ENCODE measurements at places on chromosomes 2 and 18.
A peak's percentile ranks its signal among the peaks of the same experiment; 100 is the strongest.

DNA sequence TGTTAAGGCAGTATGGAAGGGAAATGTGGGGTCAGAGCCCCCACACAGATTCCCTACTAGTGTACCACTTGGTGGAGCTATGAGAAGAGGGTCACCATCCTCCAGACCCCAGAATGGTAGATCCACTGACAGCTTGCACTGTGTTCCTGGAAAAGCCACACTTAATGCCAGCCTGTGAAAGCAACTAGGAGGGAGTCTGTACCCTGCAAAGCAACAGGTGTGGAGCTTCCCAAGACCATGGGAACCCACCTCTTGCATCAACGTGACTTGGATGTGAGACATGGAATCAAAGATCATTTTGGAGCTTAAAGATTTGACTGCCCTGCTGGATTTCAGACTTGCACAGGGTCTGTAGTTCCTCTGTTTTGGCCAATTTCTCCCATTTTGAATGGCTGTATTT is 10.8 kb upstream of the SCN1A start:
- DNase-seq: no peak

DNA sequence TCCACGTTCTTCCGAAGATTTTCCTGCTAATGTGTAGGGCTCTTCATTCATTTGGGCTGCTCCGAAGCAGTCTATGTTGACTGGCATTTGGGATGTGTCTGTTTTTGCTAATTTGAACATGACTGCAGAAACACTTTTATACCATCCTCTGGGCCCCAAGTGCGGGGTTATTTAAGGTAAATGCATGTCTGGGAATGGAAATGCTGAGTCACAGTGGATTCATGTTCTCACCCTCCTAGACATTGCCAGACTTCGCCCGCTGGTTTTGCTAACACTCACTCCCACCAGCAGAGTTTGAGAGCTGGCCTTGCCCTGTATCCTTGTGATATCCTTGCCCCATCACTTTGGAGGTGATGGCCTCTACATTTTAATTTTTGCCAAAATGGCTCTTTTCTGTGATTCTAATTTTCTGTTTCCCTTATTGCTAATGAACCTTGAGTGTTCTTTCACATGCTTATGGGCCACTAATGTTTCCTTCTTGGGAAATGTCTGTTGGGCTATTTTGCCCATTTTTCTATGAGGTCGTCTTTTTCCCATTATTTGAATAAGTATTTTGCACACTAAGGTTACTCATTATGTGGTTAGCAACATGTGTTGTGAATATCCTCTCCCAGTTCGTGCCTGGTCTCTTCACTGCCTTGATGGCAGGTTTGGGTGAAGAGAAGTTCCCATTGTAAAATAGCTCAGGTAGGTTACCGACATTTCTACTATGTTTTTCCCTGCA is 204.1 kb downstream of the GLI2 start:
- DNase-seq: no peak

DNA sequence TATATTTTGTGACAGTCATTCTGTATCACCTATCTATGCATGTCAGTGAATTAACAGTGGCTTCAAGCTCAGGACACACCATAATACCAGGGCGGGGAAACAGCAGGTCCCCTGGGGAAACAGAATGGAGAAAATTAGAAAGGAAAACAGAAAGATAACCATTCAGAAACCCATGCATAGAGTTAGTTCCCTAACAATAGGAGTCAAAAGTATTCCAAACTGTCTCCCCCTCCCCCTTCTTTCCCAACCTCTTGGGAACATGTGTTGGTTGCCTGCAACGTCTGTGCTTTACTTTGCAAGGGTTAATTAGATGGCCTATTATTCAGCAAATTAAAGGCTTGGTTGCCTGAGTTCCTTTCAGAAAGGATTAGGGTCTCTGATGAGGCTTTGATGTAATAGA is 176.4 kb downstream of the MYO3B start:
- no peak for DNase-seq

GRCh38 chr2:38922389-38922788 is 32.7 kb downstream of the ARHGEF33 start:
- no peak for DNase-seq

GRCh38 chr2:14313341-14313740 is 319.2 kb upstream of the LRATD1 start:
- DNase-seq: no peak

GRCh38 chr2:43034242-43034619 is 192.2 kb downstream of the ZFP36L2 start:
- no peak for DNase-seq

DNA sequence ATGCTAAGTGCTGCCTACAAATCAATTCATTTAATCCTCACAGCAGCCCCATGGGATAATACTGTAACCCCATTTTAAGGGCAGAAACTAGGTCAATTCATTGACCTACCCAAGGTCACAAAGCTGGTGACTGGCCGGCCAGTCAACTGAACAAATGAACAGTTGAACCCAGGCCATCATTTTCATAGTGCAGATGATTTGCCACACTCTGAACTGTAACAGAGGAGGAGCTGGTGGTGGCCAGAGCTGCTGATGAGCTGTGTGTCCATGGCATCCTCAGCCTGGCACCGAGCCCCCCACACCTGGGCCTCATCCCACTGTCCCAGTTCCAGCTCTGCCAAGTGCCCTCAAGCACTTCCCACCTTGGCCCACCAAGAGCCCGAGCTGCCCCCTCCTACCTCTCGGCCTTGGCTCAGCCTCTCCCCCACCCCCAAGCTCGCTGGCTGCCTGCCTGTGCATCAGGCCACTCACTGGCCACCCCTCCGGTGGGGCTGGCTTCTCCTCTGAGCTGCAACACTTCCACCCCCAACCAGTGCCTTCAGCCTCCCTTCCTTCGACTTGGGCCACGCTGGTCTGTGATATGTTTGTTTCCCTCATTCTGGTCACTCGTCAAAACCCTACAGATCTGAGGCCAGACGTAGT is 58.4 kb downstream of the ATOH8 start:
- no peak for DNase-seq

- no peak for DNase-seq
These were observed 171.3 kb downstream of the SMAD7 start for GRCh38 chr18:48779462-48779861.

DNA sequence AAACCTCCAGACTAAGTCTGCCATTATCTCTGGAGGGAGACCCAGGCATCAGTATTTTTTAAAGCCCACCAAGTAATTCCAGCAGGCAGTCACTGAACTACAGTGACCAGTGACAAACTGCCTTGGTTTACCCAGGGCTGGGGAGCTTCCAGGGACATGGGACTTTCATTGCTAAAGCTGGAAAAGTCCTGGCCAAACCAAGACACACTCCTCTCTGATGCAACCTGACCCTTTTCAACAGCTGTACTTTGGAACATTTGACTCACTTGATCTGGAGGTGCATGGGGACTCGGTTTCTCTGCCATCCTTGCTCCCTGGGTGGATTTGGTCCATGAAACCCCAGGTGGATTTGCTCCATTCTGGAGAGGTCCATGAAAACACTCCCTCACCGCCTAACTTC is 7.0 kb downstream of the MRO start:
- DNase-seq: no peak

DNA sequence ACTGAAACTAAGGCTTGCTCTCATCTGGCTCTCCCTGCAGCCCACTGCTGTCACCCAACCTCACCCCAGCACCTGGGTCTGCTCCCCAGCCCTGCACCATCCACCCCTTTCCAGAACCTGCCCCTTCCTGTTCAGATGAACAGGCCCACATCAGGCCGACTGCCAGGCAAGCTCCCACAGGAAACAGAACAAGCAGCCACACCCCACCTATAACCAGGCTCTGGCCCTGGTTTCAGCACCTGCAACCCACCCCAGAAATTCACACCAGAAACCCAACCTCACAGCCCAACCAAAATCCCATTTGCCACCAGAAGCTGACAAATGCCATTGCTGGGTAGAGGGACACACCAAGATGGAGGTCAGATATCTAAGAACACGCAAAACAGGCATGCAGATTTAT is 159.2 kb upstream of the ID2 start:
- DNase-seq: no peak

DNA sequence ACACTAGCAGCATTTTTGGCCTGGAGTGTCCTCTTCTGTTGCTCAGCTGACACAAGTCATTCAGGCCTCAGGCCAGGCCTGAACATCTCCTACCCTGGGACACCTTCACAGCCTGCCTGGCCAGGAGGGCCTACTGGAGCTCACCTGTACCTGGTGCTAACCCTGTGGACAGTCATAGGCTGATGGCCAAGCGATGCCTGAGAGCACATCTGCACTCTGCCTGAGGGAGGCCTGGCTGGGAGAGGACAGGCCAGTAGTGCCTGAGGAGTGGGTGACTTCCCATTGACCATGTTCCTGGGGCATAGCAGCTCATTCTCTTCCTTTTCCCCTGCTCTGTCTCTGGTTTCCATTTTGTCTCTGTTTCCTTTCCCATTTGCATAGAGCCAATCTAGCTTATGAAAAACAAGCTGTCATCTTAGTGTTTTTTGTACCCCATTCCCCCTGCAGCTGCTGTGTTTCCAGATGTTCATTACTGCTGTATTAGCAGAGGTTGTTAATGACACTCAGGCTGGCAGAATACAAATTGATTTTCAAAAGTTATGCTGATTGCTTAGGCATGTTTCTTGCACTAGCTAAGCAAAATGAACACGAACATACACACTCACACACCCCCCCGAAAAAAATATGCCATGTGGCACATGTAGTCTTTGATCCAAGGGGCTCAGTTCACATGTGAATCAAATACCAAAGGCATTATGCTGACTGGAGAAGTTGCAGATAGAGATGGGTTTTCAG is 149.7 kb upstream of the HS6ST1 start:
- no peak for DNase-seq

DNA sequence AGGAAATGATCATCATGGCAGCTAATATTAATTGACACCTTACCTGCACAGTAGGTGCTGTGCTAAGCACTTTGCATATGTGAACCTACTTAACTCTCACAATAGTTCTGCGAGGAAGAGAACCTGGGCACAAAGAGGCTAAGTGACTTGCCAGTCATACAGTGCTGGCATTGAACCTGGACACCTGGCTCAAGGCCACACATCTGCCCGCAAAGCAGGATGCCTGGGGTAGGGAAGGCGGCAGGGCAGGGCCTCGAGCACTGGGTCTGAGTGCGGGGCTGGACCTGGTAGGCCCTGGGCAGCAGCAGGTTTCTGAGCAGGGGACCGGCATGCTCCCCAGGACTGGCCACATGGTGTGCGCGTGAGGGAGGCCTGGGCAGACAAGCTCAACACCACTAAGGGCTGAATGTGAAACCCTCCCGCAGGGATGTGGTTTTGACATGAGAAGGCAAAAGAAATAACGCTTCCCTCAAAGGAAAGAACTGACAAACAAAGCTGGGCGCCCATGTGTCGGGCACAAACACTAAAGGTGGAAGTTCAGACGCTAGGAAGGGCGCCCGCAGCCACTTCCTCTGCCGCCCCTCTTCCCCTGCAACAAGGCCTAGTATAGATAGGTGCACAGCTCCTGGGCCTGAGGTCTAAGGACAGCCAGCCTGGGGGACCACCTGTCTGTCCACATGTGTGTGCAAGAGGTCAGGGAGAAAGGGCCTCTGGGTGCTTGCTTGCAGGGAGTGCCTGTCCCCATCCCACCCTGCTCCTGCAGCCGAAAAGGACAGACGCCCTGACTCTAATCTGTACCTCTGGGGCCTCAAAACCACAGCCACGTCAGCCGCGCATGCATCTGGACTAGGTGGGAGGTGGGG is 92.5 kb downstream of the ZFP36L2 start:
- no peak for DNase-seq

GRCh38 chr2:227503433-227504406 is 31.8 kb downstream of the AGFG1 start:
- DNase-seq: peak; percentile 45

- DNase-seq: no peak
These were observed 295.5 kb downstream of the MEIS1 start for GRCh38 chr2:66730441-66730840.

GRCh38 chr2:146147448-146148012 is 1627.6 kb upstream of the ZEB2 start:
- DNase-seq: no peak

DNA sequence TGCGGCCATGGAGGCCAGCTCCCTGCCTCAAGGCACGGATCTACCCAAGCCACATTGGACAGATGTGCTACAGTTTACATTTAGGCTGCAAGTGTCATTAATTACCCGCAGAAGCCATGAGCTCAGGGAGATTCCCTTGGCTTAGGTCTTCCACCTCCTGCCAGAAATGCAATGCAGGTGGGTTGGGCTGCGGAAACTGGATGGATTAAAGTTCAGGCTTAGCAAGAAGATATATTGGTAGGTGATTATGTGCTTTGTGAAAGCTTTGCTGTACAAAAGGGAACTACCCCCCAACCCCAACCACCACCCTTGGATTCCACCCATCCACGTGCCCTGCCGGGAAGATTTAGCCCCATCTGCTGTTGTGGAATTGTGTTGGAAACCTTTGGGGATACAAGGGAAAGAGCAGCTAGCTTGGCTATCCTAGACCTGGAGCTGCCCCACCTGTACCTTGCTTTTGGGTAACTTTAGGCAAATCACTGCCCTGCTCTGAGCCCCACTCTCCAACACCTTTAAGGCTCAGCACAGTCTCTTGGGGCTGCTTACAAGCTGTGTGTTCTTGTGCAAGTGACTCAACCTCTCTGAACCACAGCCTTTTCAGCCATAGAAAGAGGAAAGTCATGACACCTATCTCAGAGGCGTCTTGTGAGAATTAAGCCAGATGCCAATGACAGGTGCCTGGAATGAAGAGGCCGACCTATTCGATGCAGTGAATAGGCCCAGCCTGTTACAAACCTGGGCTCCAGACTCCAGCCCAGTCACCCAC is 141.6 kb upstream of the GLI2 start:
- DNase-seq: no peak

DNA sequence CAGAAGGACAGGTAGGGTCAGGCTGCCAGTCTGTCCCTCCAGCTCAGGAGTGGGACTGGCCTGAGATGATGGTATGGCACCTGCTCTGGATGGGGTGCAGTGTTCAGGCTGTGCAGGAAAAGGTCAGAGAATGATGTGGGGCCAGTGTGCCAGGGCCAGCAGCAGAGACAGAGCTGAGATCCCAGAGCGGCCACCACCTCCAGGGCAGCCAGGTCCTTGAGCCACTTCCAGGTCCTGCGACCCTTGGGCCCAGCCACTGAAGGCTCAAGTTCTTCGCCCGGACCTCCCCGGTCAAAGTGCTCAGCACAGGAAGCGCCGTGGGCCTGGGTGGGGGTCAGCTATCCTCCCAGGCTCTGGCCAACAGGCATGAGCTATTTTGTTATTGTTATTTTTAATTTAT is 12.1 kb upstream of the ARMC9 start:
- DNase-seq: no peak

- DNase-seq: no peak
These were observed 119.2 kb downstream of the BABAM2 start for GRCh38 chr2:28009732-28010131.

DNA sequence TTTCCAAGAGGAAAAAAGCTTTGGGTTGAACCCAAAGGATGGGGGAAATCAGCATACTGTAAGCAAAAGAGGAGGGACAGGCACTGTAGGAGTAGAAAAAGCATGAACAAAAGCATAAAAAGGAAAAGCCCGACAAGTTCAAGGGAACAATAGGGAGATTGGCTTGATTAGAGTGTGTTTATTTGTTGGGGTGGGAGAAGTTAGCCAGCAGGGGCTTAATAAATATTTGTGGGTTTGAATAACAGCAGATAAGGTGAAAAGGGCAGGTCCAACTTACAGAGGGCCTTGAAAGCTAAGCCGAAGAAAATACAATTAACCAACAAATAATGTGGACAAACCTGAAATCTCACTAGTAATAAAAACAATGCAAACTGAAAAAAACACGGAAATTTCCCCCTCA is 126.7 kb downstream of the THADA start:
- no peak for DNase-seq

GRCh38 chr2:216351172-216351925 is 20.9 kb downstream of the MARCHF4 start:
- no peak for DNase-seq
